Activated T-cell treated with anti-CD3 and anti-CD28 coated beads for 1 hour (primary cell): ENCODE measurements at places on chromosomes 7 and 10.

DNA sequence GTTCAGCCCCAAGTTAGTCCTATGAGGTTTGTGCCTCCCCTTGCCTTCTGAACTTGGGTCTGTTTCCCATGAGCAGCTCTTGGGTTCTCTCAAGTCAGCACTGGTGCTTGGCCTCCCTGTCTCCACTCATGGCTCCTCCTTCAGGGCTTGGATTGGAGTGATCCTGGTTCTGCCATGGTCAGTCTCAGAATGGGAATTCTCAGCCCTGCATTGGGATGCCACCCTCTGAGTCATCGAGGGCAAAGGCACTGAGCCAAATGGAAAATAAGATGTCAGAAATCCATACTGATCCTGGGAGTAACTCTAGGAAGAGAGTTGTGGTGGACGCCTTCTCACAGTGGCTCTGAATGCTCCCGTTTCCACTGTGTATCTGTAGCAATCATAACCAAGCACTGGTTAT is 233.4 kb upstream of the HABP2 start:
- no peak for DNase-seq

GRCh38 chr7:5020098-5020497 is 25.6 kb upstream of the RBAK start:
- no peak for DNase-seq

DNA sequence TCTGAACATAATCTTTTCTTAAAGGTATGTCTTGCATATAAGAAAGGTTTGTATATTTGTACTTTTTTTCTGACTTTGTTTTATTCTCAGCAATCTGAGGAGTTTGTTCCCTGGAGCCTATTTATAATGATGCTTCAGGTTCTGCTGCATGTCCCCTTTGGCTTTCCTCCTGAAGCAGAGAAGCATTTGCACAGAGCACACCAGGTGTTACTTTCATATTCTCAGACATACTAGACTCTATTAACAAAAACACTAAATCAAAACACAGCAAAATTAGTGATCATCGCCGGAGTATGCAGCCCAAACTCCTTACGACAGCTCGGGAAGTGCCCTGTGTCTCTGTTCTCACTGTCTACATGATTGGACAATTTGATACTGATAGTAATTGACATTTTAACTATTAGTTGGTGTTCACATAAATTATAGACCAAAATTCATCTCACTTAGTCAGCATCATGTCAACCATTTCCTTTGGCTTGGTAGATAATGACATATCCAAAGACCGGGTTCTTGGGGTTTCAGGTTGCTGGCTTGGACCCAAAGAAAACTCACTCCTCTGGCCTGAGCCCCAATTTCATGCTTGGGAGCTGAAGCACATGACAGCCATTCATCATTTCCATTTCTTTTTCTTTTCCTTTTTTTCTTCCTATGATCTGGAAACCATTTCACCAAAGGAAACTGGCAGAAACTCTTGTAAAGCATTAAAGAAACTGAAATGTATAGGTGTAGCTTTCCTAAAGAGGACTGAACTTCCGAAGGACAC is 400.1 kb upstream of the NRP1 start:
- DNase-seq, result no peak

- no peak for DNase-seq
These were observed 34.3 kb upstream of the PHF14 start for GRCh38 chr7:10939237-10939910.

GRCh38 chr7:1997537-1998076 is 235.1 kb downstream of the MAD1L1 start:
- no peak for DNase-seq

- DNase-seq, result peak; percentile 76
These were observed 122.4 kb upstream of the AFAP1L2 start for GRCh38 chr10:114526504-114527238.

GRCh38 chr7:86932038-86932512 is 127.4 kb downstream of the ELAPOR2 start:
- DNase-seq, result no peak
